GM04503 (cell line): ENCODE measurements at places on chromosomes 2 and 18.

- DNase-seq: no peak
Measured at GRCh38 chr18:59993560-59993959, 93.8 kb downstream of the PMAIP1 start.

DNA sequence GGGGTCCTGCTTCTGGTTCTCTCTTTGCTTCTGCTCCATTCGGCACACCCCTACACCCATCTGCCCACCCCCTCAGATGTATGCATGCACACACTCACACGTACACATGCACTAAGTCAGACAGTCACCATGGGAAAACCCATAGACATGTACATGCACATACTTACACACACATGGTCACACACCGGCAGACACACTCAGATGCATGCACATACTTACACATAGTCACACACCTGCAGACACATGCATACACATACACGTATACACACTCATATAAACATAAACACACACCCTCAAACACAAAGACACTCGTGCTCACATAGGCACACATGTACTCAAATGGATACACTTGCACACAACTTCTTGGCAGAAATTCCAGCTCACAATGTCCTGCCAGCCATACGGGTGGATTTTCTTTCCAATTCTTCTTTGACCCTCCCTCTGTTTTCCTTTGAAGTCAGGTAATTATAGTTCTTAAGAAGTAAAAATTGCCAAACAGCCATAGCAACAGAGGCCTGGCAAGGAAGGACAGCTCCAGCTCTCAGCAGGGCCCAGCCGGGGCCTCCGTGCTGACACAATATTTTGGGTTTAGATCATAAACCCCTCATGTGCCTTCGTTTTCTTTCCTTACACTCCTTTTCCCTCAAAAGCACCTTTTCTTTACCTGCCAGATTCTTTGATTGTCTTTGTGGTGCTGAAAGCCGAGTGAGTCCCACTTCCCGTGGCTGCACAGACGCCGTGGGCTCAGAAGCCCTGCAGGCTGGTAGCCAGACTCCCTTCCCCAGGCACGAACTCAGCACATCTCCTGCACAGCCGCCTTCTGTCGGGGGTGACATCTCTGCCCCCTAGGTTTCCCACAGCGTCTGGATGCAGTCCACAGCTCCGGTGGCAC lies 195.7 kb downstream of the ARL4C start:
- no peak for DNase-seq

DNA sequence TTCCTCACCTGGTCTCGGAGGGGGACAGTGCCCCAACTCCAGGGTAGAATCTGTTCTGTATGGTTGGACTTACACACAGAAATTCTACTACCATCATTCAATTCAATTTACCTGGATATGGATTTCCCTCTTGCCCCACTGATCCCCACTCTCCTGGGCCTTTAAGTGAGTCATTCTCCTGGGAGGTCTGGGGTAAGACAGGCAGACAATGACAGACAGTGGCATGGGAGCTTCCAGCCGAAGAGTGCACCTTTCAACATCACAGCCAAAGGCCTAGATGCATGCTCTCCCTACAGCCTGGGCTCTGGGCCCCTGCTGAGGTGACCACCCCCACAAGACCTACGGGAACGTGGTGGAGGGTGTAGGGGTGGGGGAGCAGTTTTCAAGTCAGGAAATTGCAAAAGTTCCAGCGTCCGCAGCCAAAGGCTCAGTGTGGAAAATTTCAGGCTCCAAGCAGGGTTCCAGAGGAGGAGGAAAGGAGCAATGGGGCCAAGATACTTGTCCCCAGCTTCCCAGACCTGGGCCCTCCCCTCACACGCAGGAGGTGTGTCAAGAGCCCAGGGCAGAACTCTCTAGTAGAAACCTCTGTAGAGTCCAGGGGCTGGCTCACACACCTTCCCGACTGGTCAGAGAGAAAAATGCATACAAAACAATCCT lies 296.4 kb downstream of the CYP26B1 start:
- no peak for DNase-seq

- no peak for DNase-seq
Measured at GRCh38 chr2:185472574-185472973, 266.0 kb upstream of the FSIP2 start.

DNA sequence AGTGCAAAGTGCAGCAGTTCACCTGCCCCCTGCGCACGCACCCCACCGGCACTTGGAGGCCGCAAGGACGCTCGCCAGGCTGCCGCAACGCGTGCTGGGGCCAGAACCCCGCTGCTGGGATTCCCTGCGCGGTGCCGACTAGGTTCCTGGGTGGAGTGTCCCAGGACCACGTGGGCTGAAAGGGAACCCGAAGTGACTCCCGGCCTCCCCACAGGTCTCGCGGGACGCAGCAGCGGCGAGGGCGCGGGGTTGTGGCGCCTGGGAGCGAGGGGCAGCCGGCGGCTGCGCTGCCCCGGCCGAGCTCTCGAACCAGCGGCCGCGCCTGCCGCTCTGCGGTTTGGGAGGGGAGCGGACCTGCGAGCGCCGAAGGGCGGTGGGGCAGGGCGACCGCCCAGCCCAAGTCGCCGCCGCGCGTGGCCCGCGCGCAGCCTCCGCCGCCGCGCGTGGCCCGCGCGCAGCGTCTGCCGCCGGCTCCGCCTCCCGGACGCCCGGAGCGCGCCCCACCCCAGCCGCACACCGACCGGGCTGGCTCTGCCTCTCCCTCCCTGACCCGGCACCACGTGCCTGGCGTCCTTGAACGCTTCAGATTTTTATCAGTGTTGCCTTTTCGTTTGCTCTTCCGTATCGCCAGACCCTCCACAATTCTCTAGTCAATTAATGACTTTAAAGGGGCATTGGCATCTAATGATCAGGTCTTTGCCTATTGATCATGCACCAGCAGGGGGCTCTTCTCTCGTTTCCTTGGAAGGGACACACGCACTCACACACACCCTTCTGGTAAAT lies at the start of gene FTCDNL1:
TSS of gene FTCDNL1 (minus strand) at position 475 of the 783 bp plus-strand sequence. CDS start 2,230 bp downstream, outside the sequence.
- peak; percentile 17 for DNase-seq

GRCh38 chr2:12861344-12861930 lies 144.7 kb downstream of the TRIB2 start:
- peak; percentile 59 for DNase-seq

DNA sequence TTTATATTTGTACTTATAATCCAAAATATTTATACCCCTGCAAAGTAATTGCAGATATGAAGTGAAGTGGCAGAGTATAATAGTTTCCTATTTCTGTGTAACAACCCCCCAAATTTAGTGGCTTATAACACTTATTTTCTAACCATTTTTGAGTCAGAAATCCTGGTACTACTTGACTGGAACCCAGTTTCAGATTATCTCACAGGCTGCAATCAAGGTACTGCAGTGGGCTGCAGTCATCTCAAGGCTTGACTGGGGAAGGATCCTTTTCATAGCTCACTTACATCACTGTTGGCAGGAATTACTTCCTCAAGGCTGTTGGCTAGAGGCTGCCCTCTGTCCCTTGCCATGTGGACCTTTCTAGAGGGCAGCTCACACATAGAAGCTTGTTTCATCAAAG lies 558.2 kb upstream of the PKDCC start:
- DNase-seq: no peak

GRCh38 chr18:79520478-79521390 lies 125.0 kb downstream of the NFATC1 start:
- no peak for DNase-seq

- no peak for DNase-seq
Measured at GRCh38 chr2:235677937-235678336, 184.1 kb downstream of the AGAP1 start.

DNA sequence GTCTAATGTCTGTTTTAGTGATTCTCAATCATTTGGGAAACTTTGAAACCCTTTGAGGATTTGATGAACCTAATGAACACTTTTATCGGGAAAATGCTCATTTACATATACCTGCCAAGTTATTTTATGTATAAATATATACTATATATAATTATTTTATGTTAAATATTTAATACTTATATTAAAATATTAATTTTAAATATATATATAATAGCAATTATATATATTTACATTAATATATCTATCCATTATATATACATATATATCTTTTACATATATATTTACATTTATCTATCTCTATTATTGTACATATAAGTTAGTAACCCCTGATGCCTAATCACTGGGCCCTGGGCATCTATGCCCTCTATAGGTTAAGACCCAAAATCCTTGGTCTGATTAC lies 763.3 kb upstream of the FSHR start:
- no peak for DNase-seq

- DNase-seq: no peak
Measured at GRCh38 chr2:71122387-71123298, 7.4 kb downstream of the MCEE start.

DNA sequence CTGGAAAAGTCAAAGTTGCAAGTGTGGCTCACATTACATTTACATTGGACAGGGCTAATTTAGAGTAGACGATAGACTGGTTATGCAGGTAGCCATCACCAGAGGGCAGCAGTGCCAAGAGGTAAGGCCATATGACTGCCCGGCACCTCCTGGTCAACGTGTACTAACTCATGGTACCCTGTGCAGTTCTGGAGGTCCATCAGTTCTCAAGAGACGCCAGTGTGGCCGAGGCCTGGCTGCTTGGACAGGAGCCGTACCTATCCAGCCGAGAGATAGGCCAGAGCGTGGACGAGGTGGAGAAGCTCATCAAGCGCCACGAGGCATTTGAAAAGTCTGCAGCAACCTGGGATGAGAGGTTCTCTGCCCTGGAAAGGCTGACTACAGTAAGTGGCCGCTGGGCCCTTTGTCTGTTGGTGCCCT lies 65.8 kb upstream of the EML6 start:
- no peak for DNase-seq

DNA sequence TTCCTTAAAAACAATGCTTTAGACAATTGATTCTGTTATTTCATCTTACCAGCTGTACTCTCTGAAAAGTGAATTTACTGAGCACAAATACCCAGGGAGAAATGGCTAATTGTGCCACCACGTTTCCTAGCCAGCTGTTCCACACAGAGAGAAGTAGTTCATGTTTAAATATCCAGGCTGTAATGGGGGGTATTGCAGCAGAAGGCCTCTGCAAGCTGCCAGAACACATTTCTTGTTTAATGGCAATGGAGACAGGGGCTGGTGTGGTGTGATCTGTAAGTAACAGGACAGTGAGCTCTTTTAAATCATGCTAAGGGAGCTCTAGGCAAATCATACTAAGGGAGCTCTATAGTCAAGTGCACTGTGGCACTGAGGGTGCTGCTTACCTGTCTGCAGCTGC lies 809.2 kb downstream of the CNTNAP5 start:
- no peak for DNase-seq

DNA sequence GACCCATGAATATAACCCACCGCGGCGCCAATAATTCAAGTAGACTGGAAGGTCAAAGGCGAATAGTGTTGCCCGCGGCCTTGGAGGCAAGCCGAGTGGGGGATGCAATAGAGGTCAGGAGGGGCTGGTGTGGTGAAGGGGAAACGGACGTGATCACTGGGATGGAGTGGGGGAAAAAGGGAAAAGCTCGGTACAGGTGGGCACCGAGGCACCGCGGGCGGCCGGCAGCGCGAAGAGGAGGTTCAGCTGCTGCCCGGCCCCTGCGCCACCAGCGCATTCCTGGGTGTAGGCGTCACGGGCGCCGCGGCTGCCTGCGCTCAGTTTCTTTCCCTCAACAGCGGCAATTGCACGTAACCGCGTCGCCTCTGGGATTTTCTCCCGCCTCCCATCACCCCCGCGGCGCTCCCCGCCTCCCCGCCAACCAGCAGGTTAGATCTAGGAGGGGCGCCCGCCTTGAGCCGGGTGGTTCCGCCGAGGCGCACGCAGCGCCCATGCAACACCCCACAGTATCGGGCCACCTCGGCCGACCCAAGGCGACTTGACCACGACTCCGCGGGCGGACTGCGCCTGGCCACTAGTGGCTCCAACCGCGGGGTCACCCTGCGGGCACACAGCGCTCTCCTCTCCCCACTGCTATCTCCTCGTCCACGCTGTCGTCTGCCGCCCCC lies 1.5 kb downstream of the RND3 start:
- DNase-seq: no peak

GRCh38 chr2:211351987-211352386 lies 795.6 kb downstream of the CPS1 start:
- no peak for DNase-seq

DNA sequence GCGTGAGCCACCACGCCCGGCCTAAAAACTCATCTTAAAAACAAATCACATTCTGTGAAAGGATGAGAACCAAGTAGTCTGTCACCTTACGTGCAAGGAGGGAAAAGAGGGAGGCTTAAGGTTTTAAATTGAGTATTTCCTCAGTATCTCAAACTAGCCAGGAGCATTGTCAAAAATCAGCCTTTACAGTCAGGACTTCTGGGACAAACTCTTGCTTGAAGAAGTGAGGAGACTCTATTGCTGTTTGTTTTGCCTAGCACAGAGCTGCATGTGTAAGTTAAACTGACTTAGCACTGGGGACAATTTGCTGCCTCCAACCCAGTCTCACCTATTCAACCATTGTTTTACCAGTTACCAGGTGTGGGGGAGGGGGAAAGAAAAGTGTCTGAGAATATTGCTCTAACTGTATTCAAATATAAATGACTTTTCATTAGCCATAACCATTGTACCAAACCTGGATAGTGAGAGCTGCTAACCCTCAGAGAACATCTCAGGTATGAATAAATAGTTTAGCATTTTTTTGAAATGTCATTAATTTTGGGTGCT lies 3.6 kb downstream of the INO80D start:
- no peak for DNase-seq

DNA sequence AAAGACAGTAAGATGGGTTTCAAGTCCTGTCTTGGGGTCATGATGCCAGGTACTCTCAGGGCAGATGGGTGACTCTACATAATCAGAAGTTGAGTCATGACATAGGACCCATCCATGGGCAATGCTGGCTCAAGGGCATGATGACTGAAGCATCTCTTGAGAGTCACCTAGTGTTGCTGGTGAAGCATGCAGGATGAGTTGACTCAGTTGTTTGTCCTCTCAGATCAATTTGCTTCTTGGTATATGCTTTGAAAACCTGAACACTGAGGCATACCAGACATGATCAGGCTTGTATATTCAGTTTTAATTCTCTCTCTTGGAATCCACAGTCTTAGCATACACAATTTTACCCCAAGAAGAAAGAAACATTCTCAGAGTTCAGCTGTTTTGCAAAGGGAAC lies 658.9 kb upstream of the NXPH2 start:
- no peak for DNase-seq

GRCh38 chr2:217045700-217046475 lies 186.0 kb upstream of the TNP1 start:
- no peak for DNase-seq
